Pancreas (tissue), 10 donors: ENCODE measurements at places on chromosomes 1 and 21. TPM values are rescaled to one million over a fixed set of nuclear protein-coding genes. Genes with fewer than 3 reads are reported as not detected.

The HMGCS2 gene
- total RNA-seq: 32.2 TPM

- no peak for DNase-seq
These were observed 75.2 kb upstream of the NEK2 start for GRCh38 chr1:211750599-211750998.

GRCh38 chr1:162193815-162194214 lies 124.3 kb downstream of the NOS1AP start:
- no peak for DNase-seq

DNA sequence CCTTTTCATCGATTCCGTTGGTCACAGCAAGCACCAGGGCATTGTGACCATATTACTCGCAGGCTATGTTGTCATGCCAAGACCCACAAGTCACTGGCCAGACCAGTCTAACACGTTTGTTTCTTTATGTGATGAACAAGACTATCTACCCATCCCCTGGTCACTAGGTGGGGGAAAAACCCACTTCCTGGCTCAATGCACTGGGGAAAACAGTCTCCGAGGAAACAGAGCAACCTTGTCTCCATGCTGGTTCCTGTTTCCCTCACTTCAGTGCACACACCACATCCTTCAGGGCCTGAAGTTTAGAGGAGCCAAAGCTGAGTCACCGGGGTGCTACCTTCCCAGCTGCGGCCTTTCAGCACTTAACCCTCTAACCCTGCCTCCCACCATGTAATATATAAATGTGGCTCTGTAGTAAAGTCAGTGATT lies 20.9 kb downstream of the ERICH3 start:
- DNase-seq: no peak

GRCh38 chr1:152855661-152856060 lies 4.1 kb upstream of the LCE7A start:
- no peak for DNase-seq
